ENCODE measurements at places on chromosomes 1 and 21.

GRCh38 chr21:36718951-36719501 lies 20.1 kb downstream of the SIM2 start:
- no peak for DNase-seq

DNA sequence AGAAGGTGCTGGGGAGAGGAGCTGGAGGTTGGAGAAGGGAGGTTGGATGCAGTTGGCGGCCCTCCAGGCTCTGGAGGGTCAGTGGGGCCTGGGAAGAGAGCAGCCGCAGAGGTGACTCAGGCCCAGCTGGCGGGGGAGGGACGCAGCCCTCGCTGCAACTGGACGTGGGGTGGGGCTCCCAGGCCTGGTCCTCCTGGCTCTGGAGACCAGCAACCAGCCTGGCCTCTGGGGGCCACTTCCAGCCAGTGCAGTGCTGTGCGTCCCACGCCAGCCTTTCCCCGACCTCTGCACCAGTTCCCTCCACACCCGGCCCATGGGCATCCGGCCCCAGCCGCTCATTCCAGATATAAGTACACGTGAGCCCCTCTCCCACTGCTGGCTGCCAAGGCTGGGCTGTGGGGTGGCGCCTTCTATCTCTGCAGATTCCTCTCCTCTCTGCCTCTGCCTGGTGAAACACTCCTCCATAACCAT lies 38.0 kb upstream of the COL18A1 start:
- DNase-seq, result no peak

GRCh38 chr1:219958875-219959417 lies 30.6 kb upstream of the SLC30A10 start:
- DNase-seq, result no peak

DNA sequence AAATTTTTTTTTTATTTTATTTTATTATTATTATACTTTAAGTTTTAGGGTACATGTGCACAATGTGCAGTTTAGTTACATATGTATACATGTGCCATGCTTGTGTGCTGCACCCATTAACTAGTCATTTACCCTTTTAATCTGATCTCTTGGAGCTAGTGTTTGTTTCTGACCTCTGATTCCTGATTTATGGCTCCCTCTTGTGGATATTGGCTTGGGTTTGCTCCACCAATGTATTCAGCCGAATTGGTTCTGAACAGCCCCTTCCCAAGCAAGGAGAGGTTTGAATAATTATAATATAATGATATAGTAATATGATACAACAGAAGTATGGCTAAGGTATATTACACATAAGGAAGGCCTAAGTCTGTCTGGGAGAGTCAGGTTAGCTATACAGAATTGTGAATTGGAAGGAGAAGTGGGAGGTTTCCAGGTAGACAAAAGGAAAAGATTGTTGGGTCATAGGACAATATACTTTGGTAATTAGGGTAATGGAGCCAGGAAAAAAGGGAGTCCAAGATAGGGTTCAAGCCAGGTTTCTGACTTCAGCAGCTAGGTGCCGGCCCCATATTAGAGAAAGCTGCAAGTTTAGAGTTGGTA lies 53.1 kb upstream of the HMCN1 start:
- no peak for DNase-seq

GRCh38 chr21:41775149-41775472 lies 8.3 kb upstream of the RIPK4 start:
- DNase-seq, result no peak

DNA sequence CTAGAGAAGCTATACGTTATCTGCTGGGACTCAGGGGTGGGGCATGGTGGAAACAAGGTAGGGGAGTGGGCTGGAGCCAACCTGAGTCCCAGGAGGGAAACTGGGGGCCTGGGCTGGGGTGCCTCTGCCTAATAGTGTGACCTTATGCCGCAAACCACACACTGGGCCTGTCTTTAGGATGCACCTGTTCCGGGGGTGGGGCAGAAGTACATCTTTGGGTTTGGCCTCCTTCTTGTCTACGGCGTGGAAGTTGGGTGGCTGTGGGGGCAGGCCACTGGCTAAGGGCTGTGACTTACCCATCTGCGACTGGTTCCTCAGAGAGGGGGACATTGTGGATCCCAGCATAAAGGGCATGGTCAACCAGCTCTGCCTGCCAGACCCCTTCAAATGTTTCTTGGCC lies 44.2 kb downstream of the FAAH start:
- DNase-seq, result no peak

GRCh38 chr1:180636138-180636537 lies 4.3 kb downstream of the XPR1 start:
- DNase-seq, result no peak
